Testis (tissue), 5 donors: ENCODE measurements at places on chromosomes 6 and 20.

DNA sequence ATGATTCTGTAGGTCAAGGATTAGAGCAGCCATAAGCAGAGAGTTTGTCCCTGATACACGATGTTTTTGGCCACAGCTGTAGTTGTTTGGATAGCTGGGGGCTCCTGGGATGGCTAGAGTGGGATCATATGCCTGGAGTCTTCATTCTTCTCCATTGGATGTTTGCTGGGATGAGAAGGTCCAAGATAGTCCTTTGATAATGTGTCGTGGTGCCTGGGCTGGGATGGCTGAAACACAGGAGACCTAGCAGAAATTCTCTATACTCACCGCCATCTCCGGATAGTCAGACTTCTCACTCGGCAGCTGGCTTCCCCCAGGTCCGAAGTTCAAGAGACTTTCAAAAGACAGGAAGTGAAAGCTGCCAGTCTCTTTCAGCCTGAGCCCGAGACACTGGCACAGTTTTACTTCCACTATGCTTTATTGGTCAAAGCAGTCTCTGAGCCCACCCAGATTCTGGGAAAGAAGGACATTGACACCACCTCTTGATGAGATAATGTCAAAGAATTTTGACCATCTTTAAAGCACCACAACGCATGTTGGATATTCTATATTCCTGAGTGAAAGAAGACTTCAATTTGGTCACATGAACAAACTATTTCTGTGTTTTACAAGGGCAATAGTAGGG is 16.0 kb downstream of the MARCKS start:
- peak; percentile 28 for DNase-seq

DNA sequence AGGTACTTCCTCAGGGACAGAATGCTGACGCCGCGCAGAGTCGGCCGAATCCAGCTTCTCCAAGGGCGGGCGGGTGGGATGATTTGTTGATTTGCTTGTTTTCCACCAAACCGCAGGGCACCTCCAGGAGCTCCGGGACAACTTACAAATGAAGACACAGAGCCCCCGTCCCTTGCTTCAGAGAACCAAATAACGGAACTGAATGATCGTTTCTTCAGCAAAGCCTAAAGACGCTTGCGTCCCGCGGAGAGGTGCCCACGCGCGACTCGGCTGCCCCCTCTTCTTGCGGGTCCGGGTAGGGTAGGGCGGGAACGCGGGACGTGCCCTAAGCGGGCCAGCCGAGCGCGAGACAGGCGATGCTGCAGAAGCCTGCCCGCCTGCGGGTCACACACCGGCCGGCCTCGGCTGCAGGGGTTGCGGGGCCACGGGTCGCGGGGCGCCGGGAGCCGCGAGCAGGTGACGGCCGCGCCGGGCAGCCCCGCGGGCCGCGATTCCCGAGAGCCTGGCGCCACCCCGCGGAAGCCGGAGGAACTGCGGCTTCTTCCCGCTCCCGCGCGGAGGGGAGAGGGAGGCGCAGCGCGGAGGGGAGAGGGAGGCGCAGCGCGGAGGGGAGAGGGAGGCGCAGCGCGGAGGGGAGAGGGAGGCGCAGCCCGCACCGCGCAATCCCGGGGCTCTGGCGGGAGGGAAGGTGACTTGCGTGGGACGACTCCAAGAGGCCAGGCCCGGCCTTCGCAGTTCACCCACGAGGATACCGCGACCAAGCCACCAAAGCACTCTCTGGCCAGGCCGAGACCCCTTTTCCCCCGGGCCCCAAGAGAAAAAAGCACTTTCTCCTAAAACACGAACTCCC is 7.7 kb upstream of the FOXF2 start:
- DNase-seq, result peak; percentile 69

DNA sequence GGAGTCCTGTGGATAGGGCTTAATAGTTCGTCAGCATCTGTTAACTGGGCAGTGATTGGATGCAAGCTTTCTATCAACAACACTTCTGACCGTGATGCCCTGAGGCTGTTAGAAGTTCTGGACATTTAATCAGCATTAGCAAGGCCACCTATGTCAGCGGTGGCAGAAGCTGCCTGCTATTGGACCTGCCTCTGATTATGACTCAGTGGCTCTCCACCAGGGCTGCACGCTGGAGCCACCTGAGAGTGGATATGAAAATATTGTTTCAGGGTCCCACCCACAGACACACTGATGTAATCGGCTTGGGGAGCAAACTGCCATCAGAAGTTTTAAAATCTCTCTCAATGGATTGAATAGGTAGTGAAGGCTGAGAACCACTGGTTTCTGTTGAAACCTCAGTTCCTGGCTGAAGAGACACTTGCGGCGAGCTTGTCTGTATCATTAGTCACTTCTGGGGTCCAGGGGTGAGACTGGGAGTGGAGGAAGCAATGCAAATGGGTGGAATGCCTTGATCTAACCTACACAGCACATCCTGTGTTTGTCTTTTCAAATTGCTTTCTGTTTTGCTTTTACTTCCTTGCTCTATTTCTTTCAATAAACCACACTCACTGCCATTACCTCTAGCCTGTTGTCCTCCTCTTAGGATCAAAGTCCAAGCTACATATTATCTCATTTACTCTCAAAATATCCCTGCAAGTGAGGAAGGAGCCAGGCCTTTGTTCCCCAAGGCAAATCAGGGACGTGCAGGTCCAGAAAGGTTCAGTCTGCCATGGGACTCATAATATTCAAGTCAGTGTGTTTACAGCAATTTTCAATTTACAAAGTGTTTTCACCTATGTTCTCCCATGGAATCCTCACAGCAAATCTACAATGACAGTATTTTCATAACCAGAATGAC is 4.2 kb downstream of the CLIC5 start:
- DNase-seq, result no peak

- DNase-seq, result no peak
These were observed 17.2 kb downstream of the LAMP5 start for GRCh38 chr20:9531581-9531980.

DNA sequence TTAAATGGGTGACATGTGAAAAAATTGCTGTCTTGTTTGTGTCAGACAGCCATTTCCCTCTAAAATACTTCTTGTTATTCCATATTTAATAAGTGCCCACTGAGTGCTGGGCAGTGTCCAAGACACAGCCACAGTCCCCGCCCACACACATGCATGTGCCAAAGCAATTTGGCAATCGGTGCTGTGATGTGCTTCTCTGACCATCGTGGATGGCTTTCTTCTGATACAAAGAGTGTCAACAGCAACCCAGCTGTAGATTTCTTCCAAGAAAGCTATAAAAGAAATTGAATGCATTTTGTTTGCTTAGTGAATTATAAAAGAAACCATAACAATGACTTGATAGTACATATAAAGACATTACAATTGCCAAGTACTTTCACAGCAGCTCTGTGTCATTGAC is 140.5 kb upstream of the ATXN1 start:
- peak; percentile 35 for DNase-seq

DNA sequence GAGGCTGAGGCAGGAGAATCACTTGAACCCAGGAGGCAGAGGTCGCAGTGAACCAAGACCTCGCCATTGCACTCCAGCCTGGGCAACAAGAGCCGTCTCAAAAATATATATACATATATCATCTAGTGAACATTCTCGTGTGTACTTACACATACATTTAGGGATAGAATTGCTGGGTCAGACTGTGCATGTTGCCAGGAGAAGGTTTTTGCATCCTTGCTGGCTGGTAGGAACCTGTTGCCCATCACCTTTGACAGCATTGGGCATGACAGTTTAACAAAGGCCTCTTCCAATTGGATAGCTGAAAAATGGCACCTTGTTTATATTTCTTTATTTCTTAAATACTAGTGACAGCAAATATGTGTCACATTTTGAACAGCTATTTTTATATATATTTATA is 5.4 kb downstream of the AAR2 start:
- no peak for DNase-seq

- DNase-seq, result no peak
These were observed 1287.0 kb upstream of the GJE1 start for GRCh38 chr6:140845701-140846100.

GRCh38 chr6:193773-194310 is 98.4 kb upstream of the DUSP22 start:
- DNase-seq, result no peak

GRCh38 chr6:146785001-146785585 is 186.3 kb downstream of the ADGB start:
- peak; percentile 54 for DNase-seq

GRCh38 chr6:69427882-69428281 is 368.9 kb downstream of the LMBRD1 start:
- no peak for DNase-seq

DNA sequence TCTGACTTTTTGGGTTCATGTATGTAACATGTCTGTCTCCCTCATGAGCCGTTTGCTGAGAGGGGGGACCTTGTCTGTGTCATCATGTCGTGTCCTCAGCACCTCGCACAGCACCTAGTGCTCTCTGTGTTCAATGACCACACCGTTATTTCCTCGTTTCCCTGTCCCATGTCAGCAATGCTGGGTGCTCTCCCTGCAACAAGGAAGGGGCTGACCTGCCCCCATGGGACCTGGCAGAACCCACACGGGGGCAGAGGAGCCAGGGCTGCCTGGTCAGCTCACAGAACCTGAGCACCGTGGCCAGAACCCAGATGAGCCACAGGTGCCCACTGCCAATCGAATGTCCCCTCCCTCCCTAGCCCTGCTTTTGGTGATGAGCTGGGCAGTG is 7.3 kb downstream of the ADA start:
- no peak for DNase-seq

DNA sequence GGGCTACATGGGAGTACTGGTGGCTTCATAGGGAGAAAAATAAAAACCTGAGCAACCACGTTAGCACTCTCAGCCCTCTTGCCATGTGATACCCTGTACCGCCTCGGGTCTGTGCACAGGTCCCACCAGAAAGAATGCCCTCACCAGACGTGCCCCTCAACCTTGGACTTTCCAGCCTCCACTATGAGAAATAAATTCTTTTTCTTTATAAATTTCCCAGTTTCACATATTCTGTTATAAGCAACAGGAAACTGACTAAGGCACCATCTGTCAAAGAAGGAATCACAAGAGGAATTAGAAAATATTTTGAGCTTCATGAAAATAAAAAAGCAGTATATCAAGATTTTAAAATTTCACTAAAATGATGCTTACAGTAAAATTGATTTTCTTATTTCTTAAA is 168.4 kb upstream of the BMP5 start:
- no peak for DNase-seq

DNA sequence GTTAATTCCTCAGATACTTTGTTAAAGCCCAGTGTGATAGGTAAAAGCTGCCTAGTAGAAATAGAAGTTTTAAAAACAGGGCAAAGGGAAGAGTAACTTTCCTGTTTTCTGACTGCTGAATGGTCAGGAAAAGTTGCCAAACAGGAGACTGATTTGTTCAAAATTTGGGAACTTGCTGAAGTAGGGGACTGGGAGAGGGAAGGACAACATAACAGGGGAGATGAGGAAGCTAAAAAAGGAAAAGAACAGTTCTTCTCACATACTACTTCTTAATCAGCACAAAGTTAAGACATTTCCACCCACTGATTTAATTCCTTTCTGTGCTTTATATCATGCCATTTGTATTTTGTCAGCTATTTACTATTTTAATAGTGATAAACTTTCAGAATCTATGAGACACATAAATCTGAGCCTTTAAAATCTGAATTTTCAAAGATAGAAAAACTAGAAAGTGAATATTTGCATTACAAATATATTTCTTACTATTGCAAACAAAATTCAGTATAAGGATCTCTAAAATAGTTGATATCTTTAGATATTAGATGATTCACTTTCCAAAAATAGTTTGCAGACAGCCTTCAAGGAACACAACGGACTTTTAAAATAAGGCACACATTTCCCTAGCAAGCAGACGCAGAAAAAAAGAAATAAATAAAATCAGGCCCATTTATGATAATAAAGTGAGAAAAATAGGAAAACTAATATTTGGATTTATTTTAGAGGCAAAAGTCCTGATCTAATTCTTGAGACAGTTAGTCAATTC is 36.9 kb upstream of the SLC16A10 start:
- DNase-seq, result no peak

- DNase-seq, result no peak
These were observed 33.3 kb upstream of the PRSS16 start for GRCh38 chr6:27214126-27214601.

GRCh38 chr20:2299301-2299700 is 3.5 kb downstream of the TGM3 start:
- peak; percentile 23 for DNase-seq

DNA sequence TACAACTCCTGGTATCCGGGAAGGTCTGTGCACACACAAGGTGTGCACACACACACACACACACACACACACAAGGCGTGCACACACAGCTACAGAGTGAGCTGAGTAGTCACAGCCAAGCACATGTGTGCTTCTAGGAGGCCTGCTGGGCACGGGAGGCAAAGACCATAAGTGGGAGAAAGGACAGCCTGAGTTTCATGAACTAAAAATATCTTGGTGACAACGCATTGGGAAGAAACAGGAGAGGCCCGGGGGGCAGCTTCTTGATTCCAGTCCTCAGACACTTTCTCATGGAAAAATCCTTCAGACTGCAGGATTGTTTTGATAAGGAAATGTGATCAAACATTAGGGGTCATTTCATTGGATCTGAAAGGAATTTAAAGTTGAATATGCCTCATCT is 2.6 kb downstream of the TRAF3IP2 start:
- DNase-seq, result peak; percentile 30

GRCh38 chr6:18748314-18748713 is 361.2 kb downstream of the RNF144B start:
- DNase-seq, result no peak

DNA sequence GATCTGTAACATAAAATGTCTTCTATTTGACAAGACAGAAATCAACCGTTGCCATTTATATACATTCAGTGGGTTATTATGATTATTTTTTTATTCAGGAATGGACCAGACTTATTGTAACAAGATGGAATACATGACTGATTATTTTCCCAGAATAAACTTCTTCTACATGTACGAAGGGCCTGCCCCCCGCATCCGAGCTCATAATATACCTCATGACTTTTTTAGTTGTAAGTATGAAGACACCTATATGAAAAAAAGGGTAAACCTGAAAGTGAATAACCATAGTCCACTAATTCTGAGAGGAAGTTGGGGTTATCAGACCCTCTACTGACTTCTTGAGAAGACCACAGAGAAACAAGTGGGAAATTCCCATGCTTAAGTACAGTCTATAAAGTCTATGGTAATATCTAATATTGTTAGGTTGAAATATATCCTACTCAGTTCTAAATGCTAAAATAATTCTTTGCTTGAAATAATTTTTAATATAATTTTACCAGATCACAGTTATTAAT is 15.9 kb downstream of the OR2A4 start:
- DNase-seq, result no peak

DNA sequence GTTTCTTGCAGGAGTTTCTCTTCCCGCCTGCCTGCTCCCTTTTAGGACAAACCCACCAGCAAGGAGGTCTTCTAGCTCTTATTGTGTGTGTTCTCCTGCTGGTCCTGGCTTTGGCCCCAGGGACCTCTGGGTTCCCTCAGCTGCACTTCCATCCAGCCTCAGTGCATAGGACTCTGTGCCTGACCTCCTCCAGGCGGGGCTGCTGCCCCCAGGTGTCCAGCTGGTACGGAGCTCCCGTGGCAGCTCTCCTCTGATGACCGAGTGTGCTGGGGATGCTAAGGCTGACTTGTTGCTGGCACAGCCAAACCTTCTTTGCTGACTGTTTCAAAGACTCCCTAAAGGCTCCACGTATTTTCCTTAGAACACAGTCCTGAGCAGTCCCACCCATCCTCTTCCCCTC is 167.6 kb upstream of the PROKR2 start:
- DNase-seq, result no peak
